Stimulated activated CD8-positive, alpha-beta memory T cell treated with anti-CD3 and anti-CD28 coated beads, Interleukin-15, amount 100 ng/mL, for 24 hours (primary cell): ENCODE measurements at places on chromosomes 3 and 15.
A peak's percentile ranks its signal among the peaks of the same experiment; 100 is the strongest.

DNA sequence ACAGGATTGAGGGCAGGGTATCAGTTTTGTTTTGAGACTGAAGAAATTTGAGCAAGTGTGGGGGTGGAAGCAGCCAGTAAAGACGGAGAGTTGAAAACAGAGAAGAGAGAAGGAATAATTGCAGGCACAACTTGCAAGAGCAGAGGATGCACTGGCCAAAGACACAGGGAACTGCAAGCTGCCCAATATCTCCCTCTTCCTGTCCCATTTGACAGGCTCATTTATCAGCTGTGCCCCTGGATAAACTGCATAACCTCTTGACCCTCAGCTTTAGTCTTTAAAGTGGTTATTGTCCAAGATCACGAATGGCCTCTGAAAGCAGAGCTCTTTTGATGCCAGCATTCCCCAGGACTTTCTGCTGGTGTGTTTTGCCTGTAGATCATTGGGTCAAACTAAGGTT, 5.0 kb upstream of the RAMAC start:
- no peak for DNase-seq

DNA sequence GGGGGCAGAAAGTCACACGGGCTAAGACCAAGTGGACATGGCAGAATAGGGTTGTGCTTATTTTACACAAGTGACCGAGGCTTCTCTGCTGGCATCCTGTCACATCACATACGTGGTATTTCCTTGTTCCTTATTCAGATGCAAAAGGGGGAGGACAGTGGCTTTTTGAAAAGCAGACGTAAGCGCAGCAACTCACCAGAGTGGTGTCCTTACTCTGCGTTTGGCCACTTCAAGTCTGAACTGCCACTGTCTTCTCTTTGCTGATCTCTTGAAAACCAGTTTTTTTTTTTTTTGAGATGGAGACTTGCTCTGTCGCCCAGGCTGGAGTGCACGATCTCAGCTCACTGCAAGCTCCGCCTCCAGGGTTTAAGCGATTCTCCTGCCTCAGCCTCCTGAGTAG, 113.2 kb downstream of the SOX2 start:
- DNase-seq: no peak

DNA sequence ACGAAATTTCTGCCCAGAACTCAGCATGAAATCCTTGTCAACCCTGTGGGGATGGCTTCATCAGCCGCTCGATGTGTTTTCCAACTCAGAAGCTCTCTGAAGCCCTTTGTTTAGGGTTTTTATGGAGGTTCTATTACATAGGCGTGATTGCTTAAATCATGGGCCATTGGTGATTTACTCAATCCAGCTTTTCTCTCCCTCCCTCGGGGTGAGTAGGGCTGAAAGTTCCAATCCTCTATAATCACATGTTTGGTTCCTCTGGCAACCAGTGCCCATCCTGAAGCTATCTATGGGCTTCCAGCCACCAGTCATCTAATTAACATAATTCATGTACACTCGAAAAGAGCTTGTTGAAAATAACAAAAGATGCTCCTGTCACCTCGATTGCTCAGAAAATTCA, 51.6 kb downstream of the GATM start:
- no peak for DNase-seq

- peak; percentile 90 for DNase-seq
Observed at GRCh38 chr3:49689046-49689907, at the start of the genes MST1 and RNF123. Gene MST1 (minus strand): TSS chr3:49689474. CDS start chr3:49688691, 783 bp downstream. Gene RNF123 (plus strand): TSS chr3:49689557. CDS start chr3:49691166, 1,609 bp downstream.

DNA sequence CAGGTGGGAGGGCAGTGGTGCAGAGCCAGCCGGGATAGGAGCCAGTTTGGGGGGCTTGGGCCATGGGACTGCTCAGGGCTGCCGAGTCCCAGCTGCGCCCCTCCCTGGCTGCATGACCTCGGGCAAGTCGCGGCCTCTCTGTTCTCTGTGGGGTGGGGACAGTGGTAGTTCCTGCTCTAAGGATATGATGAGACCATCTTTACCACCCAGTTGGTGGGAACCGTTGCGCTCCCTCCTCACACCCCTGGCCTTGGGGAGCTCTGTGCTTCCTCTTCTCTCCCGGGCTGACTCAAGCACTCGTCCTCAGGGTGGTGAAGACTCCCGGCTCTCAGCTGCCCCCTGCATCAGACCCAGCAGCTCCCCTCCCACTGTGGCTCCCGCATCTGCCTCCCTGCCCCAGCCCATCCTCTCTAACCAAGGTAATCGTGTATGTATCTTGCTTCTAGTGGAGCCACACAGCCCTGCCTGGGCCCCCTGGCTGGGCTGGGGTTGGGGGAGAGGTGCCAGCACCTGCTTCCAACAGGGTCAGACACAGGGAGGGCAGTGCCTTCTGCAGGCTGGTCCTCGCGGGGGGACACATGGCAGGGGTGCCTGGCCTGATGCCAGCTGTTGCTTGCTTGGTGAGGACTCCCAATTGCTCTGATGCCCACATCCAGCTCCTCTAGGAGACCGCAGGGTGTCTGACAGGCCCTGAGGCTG, 15.1 kb upstream of the STAB1 start:
- DNase-seq: no peak

GRCh38 chr15:71149646-71150557, 34.6 kb downstream of the THSD4 start:
- DNase-seq: no peak

- DNase-seq: no peak
Observed at GRCh38 chr3:160612386-160613075, 47.2 kb upstream of the KPNA4 start.

GRCh38 chr3:57974796-57975388, 33.3 kb upstream of the FLNB start:
- DNase-seq: no peak

DNA sequence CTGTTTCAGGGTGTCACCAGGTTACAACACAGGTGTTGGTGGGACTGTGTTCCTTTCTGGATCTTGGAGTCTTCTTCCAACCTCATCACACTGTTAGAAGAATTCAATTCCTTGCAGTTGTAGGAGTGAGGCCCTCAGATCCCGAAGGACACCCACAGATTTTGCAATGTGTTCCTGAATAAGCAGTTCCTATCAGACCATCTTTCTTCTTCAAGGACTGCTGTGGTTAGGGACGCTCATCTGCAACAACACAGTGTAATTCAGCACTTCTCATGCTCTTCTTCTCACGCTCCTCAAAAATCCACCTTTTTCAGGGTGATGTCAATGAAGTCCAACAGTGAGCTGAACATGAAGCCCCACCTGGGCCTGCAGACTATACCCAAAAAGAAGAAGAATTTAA, 18.8 kb downstream of the TM2D3 start:
- DNase-seq: no peak

- DNase-seq: no peak
Observed at GRCh38 chr3:107660306-107660976, 137.7 kb downstream of the BBX start.

DNA sequence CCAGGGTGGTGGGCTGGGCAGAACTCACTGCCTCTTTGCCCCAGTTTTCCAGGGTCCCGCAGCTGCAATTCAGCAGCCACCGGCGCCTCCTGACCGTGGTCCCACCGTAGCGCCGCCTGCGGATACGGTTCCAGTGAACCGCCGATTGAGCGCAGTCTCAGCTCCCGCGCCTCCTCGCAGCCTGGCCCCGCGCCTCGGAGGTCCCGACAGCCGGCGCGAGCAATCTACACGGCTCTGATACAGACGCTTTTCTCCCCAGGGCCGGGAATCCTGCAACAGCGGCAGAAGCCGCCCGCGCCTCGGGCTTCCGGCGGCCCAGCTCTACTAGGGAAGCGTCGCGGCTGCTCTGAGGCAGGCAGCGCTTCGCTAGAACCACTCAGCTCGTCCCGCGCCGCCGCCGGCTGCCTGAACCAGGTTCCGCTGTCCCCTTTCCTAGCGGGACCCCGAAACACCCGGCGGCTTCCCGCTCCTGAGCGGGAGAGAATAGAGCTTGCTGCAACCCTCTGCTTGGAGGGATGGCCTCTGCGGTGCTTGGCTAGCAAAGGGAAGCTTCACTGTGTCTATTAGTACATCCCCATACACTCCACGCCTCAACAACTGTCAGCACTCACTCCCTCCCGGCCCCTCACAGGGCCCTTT, 3.1 kb downstream of the FOXL2NB start:
- no peak for DNase-seq

DNA sequence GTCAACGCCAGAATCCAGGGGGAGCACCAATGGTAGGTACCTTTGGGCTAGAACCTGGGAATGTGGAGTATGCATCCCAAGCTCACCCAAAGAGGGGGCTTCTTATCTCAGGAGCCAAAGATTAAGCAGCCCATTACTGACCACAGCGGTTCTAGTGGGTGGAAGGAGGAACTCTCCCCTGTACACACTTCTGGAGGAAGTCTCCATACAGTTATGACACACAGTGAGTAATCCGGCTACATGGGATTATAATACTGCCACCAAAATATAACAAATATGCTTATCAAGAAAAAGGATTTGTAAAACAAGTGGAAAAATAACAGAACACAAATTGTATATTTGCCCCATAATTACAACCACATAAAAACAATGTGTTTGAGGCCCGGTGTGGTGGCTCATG, 8.4 kb downstream of the MYO1E start:
- DNase-seq: no peak

- DNase-seq: no peak
Observed at GRCh38 chr15:47551079-47551478, 166.2 kb upstream of the SEMA6D start.

DNA sequence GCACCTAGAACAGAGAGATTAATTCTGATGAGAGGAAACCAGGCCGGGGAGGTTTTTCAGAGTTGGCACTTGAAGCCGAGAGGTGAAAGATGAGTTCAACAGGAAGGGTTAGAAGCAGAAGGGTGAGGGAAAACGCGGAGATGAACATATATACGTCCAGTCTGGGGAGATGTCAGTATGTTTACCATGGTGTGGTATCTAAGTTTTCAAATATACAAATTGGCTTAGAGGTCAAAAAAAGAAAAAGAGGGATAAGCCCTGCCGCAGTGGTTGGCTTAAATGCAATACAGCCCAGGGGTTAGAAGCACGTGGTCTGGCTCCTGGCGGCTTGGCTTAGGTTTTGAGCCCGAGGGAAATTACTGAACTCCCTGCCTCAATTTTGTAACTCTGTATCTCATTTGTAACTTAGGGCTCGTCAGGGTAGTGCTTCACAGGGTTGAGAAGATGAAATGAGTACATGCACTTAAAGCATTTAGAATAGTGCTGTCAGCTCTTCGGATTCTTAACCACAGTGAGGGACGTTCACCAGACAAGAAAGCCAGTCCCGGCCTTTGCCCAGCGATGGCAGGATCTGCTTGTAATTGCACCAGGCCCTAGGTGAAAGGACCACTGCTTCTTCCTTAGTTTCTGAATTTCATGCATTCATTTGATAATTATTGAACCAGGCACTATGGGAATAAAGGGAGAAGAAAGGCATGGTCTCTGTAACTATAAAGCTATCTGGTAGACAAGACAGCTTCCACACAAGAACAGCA, 6.4 kb downstream of the HES1 start:
- no peak for DNase-seq

DNA sequence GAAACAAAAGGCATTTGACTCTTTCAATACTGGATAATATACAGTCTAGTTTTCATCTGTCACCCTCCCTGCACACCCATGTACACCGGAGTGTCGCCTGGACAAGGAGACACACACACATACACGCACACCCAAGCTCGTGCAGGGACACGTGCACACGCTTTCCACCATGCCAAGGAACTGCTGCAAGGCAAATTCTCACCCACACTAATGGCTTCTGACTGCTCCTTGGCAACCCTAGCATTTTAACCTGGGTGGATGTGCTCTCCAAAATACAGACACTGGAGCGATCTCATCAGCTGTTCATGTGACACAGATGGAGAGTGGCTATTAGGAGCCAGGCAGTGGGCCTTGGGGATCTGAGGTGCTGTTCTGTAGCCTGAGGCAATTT, 61.6 kb downstream of the MEIS2 start:
- no peak for DNase-seq

GRCh38 chr3:183958775-183959174, 58.9 kb downstream of the ABCC5 start:
- no peak for DNase-seq

- DNase-seq: no peak
Observed at GRCh38 chr3:23776352-23776891, 29.3 kb upstream of the UBE2E1 start.

DNA sequence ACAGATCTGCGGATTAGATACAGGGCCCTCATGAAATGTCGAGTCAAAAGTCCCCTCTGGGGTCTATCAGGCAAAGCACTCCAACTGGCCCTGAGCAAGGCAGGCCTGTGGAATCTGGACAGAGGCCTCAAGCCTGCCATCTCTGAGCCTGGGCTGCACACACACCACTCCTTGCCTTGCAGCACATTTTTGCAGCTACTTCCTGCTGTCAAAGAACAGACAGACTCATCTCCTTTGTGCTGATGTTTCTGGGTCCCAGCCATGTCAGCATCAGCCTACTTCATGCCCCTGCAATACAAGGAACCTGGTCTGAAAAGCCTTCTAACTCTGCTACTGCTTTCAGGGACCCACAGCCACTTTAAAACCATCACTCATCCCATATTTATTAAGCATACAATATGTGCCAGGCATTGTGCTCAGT, 60.6 kb upstream of the IL12A start:
- no peak for DNase-seq

DNA sequence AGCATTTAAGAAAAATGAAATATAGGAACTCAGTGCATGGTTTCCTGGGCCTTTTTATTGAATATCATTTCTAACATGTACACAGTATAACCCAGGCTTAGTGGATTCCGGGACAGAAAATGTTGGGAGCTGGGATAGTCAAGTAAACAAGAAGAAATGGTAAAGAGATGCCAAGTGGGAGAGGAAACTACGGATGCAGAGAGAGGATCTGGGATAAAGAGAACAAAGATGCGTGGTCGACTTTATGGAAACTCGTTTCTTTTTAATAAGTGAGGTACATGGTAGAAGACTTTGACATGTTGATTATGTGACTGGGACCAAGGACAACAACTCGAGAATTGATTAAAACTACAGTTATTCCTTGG, 1.2 kb upstream of the GPR176 start:
- DNase-seq: no peak

DNA sequence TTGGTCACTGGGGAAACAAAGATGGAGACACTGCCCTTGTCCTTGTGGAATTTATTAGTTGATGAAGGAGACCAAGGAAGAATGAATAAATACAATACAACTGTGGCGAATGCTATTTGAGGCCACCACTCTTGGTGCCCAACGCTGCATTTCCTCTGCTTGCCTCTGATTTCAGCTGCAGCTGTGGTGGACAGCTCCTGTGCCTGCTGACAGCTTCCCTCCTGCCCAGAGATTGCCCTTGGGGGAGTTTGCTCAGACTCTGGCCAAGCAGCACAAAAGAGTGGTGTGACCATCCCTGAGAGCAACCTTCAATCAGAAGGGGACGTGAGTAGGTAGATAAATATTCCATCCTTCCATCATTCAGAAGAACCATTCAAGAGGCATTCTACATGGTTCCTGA, 64.6 kb upstream of the FHIT start:
- no peak for DNase-seq

GRCh38 chr3:120823156-120823555, 80.6 kb downstream of the GTF2E1 start:
- DNase-seq: no peak

- DNase-seq: no peak
Observed at GRCh38 chr3:98900265-98901118, 1.0 kb downstream of the DCBLD2 start.

- DNase-seq: no peak
Observed at GRCh38 chr3:188294823-188295487, 141.0 kb downstream of the LPP start.
